Hindlimb muscle (tissue), 1 donor: ENCODE measurements at places on chromosomes 7 and 10.
A peak's percentile ranks its signal among the peaks of the same experiment; 100 is the strongest.

- DNase-seq = no peak
These were observed 100.5 kb downstream of the GTF2IRD1 start for GRCh38 chr7:74554178-74554577.

- no peak for DNase-seq
These were observed 426.0 kb downstream of the TYW1 start for GRCh38 chr7:67422601-67423000.

DNA sequence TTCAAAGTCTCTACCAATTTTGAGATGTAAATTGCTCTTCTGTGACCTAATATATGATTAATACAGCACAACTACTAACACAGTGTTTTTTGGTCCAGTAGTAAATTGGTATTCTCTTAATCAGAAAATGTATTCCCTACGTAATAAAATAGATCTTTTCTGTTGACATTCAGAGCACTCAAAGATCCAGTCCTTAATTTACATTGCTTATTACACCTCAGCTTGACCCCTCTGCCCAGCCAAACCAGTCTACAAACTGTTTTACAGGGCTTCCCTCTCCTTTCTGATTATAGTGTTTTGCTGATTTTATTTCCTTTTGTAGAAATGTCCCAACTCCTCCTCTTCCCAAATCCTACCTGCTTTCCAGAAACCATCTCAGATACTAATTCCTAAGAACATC is 293.4 kb downstream of the PRKG1 start:
- no peak for DNase-seq

DNA sequence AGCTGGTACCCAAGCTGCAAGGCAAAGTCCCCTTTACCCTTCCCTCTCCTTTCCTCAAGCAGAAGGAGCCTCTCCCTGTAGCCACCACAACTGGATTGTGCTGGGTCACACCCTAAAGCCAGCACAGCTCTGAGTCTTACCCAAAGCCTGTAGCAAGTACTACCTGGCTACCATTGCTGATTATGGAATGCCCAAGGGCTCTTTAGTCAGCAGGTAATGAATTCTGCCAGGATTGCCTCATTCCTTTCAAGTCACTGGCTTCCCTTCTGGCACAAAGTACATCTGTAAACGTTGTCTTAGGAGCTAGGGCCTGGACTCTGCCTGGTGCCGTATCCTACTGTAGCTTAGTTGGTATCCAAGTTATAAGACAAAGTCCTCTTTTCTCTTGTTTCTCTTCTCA is 52.0 kb downstream of the FAS start:
- no peak for DNase-seq

DNA sequence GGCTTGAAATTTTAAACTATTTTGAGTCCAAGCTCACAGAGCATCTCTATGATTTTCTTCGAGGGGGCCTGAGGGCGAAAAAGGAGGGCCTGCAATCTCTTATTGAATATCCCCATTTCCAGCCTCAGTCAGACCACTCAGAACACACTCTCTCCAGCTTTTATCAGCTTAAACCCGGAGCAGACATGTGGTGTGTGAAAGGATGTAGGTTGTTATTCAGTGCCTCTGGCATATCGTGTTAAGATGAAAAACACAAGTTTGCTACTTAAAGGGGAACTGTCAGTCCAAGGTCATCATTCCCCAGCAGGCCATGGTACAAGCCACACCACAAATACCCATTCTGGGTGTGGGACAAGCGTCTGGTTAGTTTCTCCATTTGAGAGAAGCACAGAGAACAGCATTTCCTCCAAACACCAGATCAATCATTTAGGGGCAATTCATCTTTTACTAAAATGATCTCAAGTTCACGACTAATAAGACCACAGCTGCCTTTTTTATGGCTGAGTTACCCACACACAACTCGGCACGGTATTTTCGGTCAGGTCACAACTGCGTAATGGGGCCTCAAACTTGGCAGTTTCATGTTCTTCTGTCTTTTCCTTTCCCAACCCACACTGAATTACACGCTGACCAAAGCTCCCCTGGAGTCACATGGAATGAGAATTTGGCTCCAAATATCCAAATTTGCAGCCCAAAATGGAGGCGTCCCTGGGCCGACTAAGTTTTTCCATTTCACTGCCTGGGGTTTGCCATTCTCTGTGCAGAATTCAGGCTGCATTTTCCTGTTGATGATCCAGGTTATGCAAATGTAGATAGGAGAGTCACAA is 188.4 kb downstream of the SEM1 start:
- peak; percentile 58 for DNase-seq

DNA sequence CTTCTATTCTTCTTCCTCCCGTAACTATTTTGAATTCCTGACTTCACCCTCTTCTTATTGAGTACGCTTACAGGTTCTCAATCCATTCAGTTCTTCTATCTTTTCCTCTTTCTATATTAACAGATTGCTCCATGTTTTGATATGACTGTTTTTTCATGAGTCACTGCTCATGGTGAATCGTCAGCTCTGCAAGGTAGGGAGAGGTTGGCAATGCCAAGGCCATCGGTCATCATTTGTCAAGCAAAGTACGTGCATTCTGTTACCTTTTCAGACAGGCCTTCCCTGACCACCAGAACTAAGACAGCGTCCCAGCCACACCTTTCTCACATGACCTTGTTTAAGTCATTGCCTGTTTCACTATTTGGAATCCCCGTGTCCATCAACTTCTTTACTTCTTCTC is 1001.9 kb upstream of the SORCS1 start:
- DNase-seq = no peak

DNA sequence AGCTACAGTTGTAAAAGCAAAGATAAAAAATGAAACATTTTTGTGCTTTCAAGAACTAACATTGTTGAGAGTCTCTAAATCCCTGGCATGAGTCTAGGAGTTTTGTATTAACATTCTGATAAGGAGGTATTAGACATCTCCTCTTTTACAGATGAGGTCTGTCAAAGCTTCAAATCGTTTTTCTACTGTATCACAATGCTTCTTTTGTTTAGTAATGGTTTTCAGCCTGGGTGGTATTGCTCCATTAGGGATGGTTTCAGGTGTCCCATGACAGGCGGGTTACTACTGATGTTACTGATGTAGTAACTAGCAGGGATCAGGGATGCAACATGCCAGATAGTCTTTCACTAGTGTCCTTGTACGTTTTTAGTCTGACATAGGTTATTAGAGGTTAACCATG is 27.4 kb downstream of the STAM start:
- DNase-seq = no peak

DNA sequence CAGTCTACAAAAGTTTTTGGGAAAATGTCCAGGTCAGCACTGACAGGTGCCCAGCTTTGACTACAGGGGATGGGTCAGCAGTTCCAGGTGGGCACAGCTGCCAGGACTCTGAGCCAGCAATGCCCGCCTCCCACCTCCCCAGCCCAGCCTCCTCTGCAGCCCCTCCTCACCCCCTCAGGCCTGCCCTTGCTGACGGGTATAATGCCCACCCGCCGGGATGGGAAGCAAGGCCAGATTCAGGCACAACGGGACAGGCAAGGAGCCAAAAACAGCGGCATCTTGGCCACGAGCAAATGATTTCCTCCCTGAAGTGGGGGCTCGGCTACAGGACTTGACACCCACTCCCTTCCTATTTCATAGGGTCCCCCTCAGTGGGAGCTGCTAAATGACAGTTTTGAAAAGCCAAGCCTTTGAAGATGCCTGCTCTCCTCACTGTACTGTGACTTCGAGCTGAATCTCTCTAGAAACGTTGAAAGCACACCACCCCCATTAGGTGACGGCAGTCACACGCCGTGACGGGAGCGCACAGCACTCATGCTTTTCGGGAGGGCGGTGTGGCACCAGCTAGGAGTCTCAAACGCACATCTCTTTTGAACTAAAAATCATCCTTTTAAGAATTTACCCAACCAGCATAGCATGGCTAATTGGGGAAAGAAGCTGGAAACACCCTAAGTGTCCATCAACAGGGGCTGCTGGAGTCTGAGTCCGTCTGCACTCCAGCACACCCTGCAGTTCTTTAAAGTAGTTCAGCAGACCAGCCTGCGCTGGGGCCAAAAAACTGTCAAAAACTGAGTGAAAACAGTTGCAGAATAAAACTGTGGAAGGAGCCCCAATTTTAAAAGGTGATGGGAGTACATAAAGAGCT is 29.6 kb downstream of the MAD1L1 start:
- no peak for DNase-seq

GRCh38 chr7:117715784-117716445 is 157.3 kb downstream of the CTTNBP2 start:
- no peak for DNase-seq

DNA sequence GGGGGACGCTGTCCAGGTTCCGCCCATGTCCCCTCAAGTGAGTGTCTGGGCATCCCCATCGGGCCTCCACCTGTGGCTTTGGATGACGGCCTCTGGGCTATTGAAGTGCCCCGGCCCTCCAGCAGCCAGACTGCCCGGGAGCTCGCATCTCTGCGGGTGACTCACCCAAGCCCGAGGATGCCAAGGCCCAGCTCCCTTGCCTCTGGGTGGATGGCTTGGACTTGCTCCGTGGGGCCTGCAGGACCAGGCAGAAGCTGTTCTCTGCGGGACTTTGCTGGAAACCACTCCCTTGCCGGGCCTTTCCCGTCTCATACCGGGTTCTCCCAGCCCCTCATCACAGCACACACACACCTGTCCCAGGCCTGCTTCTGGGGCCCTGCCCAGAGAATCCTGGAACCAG is 22.4 kb downstream of the DPYSL4 start:
- no peak for DNase-seq

DNA sequence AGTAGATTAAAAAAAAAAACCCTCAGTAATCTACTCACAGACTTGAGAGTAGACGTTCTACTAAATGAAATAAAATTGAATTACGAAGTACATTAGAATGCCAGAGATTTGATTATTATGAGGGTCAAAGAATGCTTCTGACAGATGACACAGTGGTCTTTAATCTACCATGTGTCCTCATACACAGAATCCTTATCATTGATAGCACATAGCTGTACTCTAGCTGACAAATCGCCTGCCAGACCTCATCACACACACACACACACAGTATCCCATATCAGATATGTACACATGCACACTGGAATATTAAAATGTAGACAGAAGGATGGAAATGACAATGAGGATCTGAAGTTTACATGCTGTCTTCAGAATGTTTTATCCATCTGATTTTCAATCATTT is 104.6 kb downstream of the SORCS1 start:
- DNase-seq = no peak

DNA sequence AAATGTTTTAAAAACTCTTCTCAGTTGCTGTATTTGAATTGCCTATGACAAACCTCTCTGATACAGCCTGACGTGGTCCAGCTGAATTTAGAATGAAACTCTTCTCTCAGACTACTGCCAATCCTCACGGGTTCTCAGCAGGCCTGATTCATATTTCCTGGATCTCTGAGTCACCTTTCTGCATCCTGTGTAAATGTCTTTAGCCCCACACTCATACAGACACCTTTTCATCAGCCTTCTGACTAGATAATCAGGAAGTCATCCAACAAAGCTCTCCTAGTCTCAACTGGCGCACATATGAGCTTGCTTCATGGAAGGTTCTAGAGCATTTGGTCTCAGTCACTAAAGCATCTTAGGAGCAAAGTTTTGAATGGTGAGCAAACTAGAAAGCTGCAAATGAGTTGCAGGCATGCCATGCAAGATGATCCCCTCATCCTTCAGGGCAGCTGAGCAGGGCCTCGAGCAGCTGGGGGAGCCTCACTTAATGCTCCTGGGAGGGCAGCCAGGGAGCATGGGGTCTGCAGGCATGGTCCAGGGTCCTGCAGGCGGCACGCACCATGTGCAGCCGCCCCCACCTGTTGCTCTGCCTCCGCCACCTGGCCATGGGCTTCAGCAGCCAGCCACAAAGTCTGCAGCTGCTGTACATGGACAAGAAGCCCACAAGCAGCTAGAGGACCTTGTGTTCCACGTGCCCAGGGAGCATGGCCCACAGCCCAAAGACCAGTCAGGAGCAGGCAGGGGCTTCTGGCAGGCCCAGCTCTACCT is 182.8 kb downstream of the ARHGAP12 start:
- DNase-seq = no peak

- DNase-seq = no peak
These were observed 299.9 kb downstream of the GRID1 start for GRCh38 chr10:86066696-86067095.

GRCh38 chr10:29263506-29263905 is 25.4 kb upstream of the LYZL1 start:
- DNase-seq = no peak

- peak; percentile 61 for DNase-seq
These were observed 817 bp downstream of the SRI start for GRCh38 chr7:88218836-88219605.

GRCh38 chr10:124736491-124737136 is 7.6 kb downstream of the FAM53B start:
- no peak for DNase-seq

DNA sequence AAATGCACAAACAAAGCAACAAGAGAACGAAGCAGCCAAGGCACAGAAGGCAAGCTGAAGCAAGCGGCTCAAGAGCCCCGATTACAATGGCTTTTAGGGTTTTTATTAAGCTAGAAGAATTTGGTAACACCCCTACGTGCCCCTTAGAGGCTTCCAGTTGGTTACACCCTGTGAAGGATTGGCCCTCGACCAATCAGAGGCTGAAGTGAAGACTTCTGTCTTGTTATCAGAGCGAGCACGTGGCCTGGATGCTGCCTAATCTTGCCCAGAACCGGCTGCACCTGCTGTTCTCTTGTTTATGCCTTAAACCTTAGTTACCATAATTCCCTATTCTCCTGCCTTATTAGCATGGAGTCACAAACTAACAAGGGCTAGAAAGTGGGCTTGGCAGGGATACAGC is 21.4 kb downstream of the KCNK18 start:
- no peak for DNase-seq

DNA sequence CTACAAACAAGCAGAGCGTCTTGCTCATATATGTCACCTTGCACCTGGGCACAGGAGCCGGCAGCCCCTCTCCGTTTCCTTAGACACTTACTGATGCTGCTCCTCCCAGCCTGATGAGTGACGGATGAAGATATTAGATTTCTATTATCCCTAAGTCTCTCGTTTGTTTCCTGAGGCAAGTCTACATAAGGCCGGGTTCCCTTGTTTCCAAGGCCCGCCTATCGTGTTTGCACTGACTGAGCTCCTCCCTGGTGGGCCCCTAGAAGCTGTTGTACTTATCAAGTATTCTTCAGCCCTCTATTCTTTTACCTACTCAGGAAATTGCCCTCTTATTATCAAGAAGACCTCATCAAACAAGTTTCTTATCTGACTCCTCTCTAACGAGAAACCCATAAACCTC is 18.5 kb downstream of the SH3PXD2A start:
- DNase-seq = no peak

DNA sequence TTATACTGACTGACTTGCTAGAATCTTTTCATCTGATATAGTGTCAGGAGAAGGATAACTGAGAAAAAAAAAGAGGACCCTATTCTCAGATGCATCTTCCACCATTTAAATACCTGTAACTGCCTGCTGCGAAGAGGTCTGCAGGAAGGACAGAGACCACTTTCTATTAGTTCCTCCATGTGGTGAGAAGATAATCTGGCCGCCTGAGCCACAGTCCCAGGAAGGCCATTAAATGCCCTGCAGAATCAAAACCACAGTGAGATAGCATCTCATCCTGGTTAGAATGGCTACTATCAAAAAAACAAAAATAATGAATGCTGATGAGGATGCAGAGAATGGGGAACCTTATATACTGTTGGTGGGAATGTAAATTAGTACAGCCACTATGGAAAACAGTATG is 19.9 kb upstream of the IFIT1B start:
- no peak for DNase-seq

- no peak for DNase-seq
These were observed 8.9 kb downstream of the MYO1G start for GRCh38 chr7:44969701-44970522.

- no peak for DNase-seq
These were observed 106.6 kb upstream of the INHBA start for GRCh38 chr7:41809529-41809939.
